ENCODE measurements at places on chromosomes 12 and 14.
A peak's percentile ranks its signal among the peaks of the same experiment; 100 is the strongest.

GRCh38 chr12:68422956-68423574 is 90.9 kb upstream of the MDM1 start:
- no peak for DNase-seq

- DNase-seq: no peak
These were observed 5.5 kb downstream of the HOXC10 start for GRCh38 chr12:53990311-53991076.

GRCh38 chr14:98964171-98964570 is 307.8 kb downstream of the BCL11B start:
- no peak for DNase-seq

- no peak for DNase-seq
These were observed 25.9 kb downstream of the MMP17 start for GRCh38 chr12:131853832-131854797.

DNA sequence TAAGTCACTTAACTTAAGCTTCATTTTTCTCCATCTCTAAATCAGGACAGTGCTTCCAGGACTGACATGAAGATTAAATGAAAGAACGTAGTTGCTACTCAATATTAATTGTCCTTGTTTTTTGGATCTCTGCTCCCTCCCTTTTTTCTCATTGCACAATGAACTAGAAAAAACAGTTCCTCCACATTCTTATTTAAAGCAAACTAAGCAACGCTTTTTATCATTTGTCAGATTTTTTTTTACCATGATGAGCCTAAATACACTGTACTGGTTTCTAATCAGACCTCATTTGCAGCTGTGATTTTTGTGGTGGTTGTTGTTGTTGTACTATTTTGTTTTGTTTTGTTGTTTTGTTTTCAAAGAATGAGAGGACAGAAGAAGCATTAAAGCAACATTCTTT is 23.2 kb upstream of the PARP11 start:
- DNase-seq: no peak

GRCh38 chr12:23217158-23217557 is 592.2 kb downstream of the ETNK1 start:
- no peak for DNase-seq

DNA sequence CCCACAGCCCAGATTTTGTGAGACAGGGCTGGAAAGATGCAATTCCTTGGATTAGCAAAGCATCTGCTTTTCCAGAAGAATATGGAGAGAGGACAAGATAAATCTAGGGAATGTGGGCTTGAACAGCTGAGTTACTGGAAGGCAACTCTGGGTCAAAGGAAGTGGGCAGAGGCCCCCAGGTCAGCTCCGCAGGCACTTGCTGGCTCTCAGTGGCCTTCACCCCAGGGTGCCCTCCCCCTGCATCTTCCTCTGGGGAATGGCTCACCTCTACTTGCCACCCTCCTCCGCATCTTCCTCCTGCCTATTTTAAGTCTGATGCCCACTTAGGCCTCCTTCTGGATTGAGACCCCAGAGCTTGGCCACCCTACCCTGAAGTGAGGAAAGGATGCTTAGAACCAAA is 10.5 kb upstream of the PNMA1 start:
- DNase-seq: no peak

DNA sequence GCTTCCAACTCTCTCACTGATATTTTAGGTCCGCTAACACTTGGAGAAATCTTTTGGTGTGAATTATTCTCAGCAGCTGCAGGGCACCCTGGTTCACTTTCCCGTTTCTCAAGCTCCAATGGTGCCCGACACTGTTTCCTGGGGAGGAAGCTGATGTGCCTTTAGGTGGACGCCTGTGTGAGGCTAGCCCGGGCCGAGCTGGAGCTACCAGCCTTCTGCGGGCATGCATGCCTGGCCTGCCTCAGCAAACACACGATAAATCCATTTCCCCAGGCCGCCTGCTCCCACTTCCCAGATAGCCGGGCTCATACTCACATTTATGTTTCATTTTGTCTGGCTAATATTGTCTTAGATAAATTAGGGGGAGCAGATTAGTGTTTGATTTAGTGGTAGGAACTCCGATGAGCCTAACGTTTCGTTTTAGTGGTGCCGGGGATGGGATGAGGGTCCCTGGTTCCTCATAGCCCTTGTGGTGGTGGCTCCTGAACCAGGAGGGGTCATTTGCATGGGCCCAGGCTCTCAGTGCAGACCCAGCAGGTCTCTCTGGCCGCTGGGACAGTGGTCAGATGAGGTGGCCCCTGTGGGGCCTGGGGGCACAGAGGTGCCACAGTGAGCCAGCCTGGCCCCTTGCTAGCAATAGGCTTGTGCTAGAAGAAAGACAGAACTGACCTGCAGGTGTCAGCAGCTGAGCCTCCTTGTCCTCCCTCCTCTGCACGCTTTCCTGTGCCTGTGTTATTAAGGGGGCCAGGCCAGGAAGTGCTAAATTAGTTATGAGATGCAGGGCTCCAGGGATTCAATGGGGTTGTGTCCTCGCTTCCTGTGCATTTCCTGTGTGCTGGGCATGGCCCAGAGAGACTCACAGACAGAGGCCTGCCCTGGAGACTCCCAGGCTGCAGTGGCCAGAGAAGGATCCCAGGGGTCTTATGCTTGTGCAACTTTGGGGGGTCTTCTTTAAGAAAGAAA is 88.3 kb downstream of the KIF26A start:
- no peak for DNase-seq

- peak; percentile 5 for DNase-seq
These were observed 417.3 kb downstream of the SNAPC1 start for GRCh38 chr14:62179367-62180018.

- no peak for DNase-seq
These were observed 120.4 kb upstream of the LRIG3 start for GRCh38 chr12:59040656-59041055.

DNA sequence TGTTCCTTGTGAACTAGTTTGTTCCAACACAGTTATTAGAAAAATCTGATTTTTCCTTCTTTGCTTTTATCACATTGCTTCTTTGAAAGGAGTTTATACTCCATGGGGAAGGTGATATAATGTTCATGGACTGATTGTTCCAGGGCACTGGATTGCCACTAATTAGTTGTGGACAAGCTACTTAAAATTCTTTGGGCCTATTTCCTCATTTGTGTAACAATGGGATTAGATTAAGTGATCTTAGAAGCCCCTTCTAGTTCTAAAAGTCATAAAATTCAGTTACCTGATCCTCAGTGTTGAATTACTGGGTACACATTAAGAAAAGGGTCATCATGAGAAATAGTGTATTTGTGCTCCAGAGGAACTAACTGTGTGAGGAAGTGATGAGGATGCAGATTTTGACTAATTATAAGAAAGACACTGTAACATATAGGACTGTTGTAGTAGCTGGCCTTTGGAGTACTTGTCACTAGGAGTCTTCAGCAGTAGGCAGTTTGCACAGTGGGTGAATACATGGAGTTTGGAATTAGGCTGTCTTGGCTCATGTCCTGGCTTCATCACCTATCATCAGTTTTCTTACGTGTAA is 82.2 kb downstream of the MIA2 start:
- DNase-seq: no peak

GRCh38 chr14:104639885-104640548 is 35.4 kb upstream of the TMEM179 start:
- peak; percentile 39 for DNase-seq
